ENCODE measurements at places on chromosomes 11 and 22. TPM values are rescaled to one million over a fixed set of nuclear protein-coding genes. Genes with fewer than 3 reads are reported as not detected.

GRCh38 chr11:13663631-13664071, 4.8 kb upstream of the FAR1 start:
- no peak for DNase-seq

GRCh38 chr11:130551388-130551787, 102.9 kb downstream of the ADAMTS15 start:
- DNase-seq = no peak

DNA sequence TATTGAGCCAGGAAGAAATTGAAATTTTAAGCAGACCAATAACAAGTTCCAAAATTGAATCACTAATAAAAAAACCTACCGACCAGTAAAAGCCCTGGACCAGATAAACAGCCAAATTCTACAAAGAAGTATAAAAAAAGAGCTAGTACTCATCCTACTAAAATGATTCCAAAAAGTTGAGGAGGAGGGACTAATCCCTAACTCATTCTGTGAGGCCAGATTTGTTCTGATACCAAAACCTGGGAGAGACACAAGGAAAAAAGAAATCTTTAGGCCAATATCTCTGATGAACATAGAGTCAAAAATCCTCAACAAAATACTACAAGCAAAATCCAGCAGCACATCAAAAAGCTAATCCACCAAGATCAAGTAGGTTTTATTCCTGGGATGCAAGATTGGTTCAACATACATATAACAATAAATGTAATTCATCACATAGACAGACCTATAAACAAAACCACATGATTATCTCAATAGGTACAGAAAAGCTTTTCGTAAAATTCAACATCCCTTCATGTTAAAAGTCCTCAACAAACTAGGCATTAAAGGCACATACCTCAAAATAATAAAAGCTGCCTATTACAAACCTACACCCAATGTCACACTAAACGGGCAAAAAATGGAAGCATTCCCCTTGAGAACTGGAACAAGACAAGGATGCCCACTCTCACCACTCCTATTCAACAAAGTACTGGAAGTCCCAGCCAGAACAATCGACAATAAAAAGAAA, 13.1 kb downstream of the OR52A5 start:
- no peak for DNase-seq

- DNase-seq = no peak
Observed at GRCh38 chr11:73244589-73245240, 26.6 kb downstream of the P2RY2 start.

DNA sequence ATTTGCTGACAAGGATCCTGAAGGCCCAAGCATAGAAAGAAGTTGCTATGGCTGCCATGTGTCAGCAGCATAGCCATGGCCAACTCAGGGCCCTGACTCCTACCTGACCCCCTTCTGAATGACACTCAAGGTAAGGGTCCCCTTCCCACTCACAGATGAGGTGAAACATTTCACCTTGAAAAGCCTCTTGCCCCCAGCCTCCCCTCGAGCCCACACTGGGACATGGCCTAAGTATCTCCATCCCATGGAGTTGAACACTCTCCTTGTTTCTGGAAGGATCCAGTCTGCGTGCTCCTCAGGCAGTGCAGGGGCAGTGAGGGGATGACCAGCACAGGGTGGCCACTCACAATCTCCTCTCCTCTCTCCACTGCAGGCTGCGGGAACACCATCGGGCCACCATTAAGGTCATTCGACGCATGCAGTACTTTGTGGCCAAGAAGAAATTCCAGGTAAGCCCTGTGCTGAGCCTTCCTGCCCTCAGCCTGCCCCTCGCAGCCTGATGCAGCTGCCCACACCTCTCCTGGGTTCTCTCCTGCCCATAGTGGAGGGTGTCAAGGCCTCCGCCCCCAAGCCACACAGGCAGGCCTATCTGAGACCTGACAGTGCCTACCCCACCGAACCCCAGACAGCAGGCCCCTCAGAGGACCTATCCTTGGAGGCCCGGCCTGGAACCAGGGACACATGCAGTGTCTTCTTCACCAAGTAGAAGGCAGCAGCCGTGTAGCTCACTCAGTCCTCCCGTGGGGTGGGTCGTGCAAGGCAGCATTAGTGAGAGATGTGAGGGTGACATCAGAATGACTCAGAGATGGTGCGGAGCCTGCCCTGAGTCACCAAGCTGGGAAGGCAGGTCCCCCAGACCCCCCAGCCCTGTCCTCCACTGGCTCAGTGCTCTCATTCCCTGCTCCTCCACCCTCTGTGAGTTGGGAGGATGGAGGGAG, 68.9 kb upstream of the KCNQ1OT1 start:
- DNase-seq = no peak

DNA sequence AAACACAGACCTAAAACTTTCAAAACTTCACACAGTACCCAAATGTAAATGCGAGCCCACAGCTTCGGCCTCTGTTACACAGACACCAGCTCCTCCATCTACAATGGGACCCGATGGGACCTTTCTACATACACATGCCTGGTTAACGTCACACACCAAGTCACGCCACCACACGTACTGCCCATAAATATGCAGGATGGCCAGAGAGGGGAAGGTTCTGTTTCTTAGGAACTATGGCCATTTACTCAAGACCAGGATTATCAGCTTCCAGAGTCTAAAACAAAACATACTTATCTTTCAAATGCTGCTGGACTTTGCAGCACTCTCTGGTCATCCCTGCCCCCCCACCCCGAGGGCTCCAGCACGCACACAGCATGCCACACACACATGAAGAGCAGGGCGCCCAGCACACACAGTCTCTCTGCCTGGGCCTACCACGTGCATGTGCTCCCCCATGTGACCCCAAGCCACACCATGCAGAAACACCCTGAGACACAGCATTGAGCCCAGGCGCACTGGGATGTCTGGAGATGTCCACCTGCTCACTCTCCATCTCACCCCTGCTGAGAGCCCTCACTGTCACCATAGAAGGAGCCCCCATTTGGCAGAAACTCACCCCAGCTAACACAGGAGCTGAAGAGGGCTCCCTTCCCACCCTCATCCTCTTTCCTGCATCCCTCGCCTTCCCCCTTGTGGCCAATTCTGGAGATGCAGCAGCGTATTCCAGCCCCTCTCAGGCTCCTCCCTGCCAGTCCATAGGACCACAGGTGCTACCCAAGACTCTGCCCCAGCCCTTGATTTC, 61.8 kb downstream of the SLC22A12 start:
- no peak for DNase-seq

GRCh38 chr11:103650330-103650729, 386.1 kb upstream of the DDI1 start:
- no peak for DNase-seq

- DNase-seq = no peak
Observed at GRCh38 chr22:41243361-41243760, 2.6 kb upstream of the CHADL start.

DNA sequence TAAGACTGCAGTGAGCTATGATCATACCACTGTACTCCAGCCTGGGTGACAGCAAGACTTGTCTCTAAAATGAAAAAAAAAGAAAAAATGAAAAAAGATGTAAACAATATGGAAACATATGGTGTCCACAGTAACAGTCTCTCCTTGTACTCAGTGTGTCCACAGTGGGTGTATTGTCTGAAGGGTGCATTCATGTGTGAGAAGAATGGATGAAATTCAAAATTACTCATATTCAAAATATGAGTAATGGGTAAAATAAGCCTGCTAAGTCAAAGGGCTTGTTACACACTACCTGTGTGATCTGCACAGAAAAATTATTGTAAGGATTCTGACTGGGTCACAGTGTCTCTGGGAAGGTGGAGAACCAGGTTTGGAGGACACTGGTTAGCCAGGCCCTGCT, 26.9 kb downstream of the PPFIA1 start:
- no peak for DNase-seq

GRCh38 chr11:70769106-70769505, 370.8 kb downstream of the CTTN start:
- no peak for DNase-seq

GRCh38 chr11:7555052-7555699, 41.4 kb downstream of the PPFIBP2 start:
- DNase-seq = no peak

GRCh38 chr11:118258410-118258809, 5.7 kb downstream of the MPZL2 start:
- no peak for DNase-seq

DNA sequence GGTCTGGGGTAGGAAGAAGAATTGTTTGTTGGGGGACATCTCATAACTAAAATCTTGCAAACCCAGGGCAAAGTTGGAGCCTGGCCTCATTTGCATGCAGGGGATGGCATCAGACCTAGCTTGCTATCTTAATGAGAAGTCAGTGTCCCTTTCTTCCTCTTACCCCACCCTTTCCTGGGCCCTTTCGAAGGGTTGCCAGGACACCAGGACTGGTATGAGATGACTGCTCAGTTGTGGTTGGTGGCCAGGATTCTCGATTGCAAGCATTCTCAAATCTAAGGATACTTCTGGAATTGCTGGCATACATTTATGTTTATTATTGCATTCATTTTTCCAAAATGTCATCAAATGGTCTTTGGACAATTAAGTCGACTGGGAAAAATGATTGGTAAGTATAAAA, 131.0 kb downstream of the SLC1A2 start:
- no peak for DNase-seq

DNA sequence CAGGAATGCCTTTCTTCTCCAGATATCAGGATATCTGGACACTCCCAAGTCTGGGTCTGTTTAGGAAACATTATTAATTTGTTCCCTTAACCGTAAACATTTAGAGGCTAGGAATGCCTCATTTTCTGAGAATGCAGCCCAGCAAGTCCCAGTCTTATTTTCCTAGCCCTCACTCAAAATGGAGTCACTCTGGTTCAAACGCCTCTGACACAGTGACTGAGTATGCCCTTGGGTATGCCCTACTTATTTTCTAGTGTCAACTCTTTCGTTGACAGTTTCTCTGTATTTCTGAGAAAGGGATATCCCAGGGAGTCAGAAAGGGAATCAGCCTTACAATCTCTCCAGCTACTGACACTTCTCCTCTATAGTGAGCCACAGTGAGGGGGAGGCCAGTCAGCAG, 16.0 kb upstream of the CCDC81 start:
- DNase-seq = no peak

DNA sequence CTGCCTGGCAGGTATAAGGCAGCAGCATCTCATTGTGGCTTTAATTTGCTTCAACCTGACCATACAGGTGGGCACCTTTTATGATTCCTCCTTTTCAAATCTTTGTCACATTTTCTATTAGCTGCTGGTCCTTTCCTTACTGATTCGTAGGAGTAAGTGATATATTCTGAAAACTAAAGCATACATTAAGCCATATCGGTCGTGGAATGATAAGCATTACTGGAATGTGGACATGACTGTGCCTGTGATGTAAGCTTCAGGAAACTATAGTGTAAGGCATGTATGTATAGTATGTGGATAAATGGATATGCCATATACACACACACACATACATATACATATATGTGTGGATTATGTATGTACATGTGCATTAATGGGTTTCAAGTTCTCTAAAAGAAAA, 20.8 kb downstream of the YPEL1 start:
- DNase-seq = no peak

- DNase-seq = no peak
Observed at GRCh38 chr11:100403816-100404215, 283.3 kb upstream of the ARHGAP42 start.

DNA sequence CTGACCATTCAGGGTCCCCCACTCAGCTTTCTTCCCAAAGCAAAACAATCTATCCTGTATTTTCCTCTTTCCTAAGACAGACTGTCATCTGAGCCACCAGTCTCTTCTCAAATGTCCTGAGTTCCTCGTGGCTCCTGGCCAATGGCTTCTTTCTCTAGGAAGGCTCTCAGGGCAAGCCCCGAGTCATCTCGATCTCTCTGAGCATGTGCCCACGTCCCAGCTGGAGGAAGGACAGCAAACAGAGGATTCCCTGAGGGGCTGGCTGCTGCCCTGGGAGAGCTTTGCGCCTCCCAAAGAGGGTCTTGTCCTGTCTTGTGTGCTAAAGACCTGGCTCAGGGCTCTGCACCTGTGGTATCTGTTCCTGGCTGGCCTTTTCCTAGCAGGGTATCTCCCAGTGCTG, 8.3 kb downstream of the SLC37A2 start:
- no peak for DNase-seq

GRCh38 chr11:3855808-3856491, 486 bp downstream of the STIM1 start:
- no peak for DNase-seq

GRCh38 chr11:48074425-48075181, 94.2 kb downstream of the PTPRJ start:
- DNase-seq = no peak

DNA sequence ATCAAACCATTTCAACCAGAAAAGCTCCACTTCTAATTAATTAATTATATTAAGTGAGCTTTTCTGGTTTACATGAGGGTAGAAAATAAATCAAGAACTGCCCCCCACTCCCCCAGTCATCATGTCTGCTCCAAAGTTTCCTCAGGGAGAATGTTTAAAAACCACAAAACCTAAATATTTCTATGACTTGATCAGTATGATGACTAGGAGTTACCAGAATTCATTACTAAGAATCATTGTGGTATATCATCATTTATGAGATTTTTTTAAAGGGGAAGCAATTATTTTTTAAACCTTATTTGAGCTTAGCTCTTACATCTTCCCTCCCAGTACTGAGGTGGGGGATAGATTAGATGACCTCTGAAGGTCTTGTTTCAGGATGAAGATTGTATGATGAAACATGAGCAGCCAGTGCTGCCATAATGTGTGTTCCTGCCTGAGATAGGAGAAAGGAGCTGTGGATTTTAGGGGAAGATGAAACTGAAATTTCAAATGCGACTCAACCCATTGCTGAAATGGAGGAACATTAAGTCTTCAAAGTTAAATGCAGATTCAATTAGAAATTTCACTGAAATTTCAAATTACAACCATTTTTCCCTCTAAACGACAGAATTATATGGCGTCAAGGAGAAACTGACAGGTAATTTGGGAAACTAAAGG, 401.3 kb upstream of the CADM1 start:
- no peak for DNase-seq

The NFRKB gene
- 23.4 TPM for total RNA-seq

The TBX10 gene
- total RNA-seq = not detected

The SMC1B gene
- not detected for total RNA-seq

The PIWIL4 gene
- total RNA-seq = 1.1 TPM

The RAG2 gene
- not detected for total RNA-seq

The DKK3 gene
- 1,099 TPM for total RNA-seq

The DEFB131B gene
- total RNA-seq = not detected

The SF3B2 gene
- 162 TPM for total RNA-seq

The LRRC74B gene
- total RNA-seq = not detected

The PRMT3 gene
- 7.9 TPM for total RNA-seq

The CLTCL1 gene
- 2.1 TPM for total RNA-seq

The PAMR1 gene
- total RNA-seq = not detected

The RASL10A gene
- 0.93 TPM for total RNA-seq

The TRPM5 gene
- total RNA-seq = not detected

Data from glomerular endothelial cell (primary cell).